Progenitor cell of endocrine pancreas (in vitro differentiated cells): ENCODE measurements at places on chromosomes 3 and 15.

- peaks cover 3% of the 10 kb centered on the region for H3K4me1 ChIP-seq
- no peaks in the 10 kb centered on the region for H3K27me3 ChIP-seq
- no peaks in the 10 kb centered on the region for H3K36me3 ChIP-seq
- DNase-seq, result no peak
- no peak overlapping the region for H3K27ac ChIP-seq
Observed at GRCh38 chr3:157469561-157470294, 33.1 kb downstream of the PTX3 start.

DNA sequence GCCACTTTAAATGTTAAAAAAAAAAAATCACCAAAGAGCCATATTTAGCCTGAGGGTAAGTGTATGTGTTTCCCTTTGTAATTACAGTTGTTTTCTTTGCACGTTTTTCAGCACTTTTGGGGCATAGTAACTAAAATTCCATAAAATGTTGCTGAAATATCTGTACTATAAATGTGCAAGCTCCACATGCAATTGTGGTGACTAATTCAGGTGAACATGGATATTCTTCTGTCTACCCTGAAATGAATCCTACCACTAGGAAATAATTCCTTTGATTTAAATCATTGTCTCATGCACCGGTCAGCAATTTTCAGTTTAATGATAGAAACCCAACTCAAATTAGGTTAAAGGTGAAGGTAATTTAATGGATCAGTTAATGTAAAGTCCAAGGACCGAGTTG is 13.1 kb upstream of the TFG start:
- no peak for DNase-seq
- H3K4me1 ChIP-seq, result peaks cover 17% of the 10 kb centered on the region
- H3K27ac ChIP-seq, result no peak overlapping the region
- H3K4me3 ChIP-seq, result no peak overlapping the region

DNA sequence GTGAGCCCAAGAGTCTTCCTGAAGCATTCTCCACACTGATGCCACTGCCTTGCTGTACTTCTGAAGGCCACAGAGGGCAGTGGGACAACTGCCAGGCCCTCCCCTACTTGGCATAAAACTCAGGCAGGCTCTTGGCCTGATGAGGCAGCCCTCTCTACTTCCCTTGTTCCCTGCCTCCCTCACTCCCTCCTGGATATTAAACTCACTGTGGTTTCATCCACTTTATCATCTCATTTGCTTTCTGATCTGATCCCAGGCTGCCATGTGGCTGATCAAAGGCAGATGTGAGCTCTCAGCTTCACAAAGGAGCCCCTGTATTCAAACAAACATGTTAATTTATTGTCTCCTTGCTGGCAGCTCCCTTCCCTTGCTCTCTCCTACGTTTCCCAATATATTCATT is 533.5 kb downstream of the IGSF11 start:
- H3K4me3 ChIP-seq, result no peak overlapping the region
- no peak overlapping the region for H3K27ac ChIP-seq
- no peaks in the 10 kb centered on the region for H3K4me1 ChIP-seq
- DNase-seq, result no peak
- H3K27me3 ChIP-seq, result no peaks in the 10 kb centered on the region

- DNase-seq, result no peak
- H3K36me3 ChIP-seq, result no peaks in the 10 kb centered on the region
- peaks cover 18% of the 10 kb centered on the region for H3K4me1 ChIP-seq
- H3K27me3 ChIP-seq, result peaks cover 10% of the 10 kb centered on the region
- no peak overlapping the region for H3K27ac ChIP-seq
Observed at GRCh38 chr3:13299531-13300155, 120.5 kb downstream of the NUP210 start.

GRCh38 chr3:25265284-25265683 is 162.8 kb upstream of the RARB start:
- peaks cover 5% of the 10 kb centered on the region for H3K27me3 ChIP-seq
- H3K4me3 ChIP-seq, result no peak overlapping the region
- peaks cover 7% of the 10 kb centered on the region for H3K4me1 ChIP-seq
- DNase-seq, result no peak
- H3K36me3 ChIP-seq, result peaks cover 2% of the 10 kb centered on the region
- no peak overlapping the region for H3K27ac ChIP-seq

- H3K4me3 ChIP-seq, result no peak overlapping the region
- H3K36me3 ChIP-seq, result no peaks in the 10 kb centered on the region
- H3K27ac ChIP-seq, result no peak overlapping the region
- no peak for DNase-seq
- no peaks in the 10 kb centered on the region for H3K4me1 ChIP-seq
- peaks cover 10% of the 10 kb centered on the region for H3K27me3 ChIP-seq
Observed at GRCh38 chr15:73909651-73910050, 16.6 kb upstream of the LOXL1 start.

- no peaks in the 10 kb centered on the region for H3K36me3 ChIP-seq
- H3K27ac ChIP-seq, result peak within 1 kb of the TSS; percentile 95
- DNase-seq, result peak; percentile 99
- H3K27me3 ChIP-seq, result no peaks in the 10 kb centered on the region
- H3K4me1 ChIP-seq, result peaks cover 74% of the 10 kb centered on the region
Observed at GRCh38 chr15:64460206-64460723, at the start of gene ZNF609. Gene ZNF609 (plus strand): TSS chr15:64460578. CDS start chr15:64499420, 38,842 bp downstream.

DNA sequence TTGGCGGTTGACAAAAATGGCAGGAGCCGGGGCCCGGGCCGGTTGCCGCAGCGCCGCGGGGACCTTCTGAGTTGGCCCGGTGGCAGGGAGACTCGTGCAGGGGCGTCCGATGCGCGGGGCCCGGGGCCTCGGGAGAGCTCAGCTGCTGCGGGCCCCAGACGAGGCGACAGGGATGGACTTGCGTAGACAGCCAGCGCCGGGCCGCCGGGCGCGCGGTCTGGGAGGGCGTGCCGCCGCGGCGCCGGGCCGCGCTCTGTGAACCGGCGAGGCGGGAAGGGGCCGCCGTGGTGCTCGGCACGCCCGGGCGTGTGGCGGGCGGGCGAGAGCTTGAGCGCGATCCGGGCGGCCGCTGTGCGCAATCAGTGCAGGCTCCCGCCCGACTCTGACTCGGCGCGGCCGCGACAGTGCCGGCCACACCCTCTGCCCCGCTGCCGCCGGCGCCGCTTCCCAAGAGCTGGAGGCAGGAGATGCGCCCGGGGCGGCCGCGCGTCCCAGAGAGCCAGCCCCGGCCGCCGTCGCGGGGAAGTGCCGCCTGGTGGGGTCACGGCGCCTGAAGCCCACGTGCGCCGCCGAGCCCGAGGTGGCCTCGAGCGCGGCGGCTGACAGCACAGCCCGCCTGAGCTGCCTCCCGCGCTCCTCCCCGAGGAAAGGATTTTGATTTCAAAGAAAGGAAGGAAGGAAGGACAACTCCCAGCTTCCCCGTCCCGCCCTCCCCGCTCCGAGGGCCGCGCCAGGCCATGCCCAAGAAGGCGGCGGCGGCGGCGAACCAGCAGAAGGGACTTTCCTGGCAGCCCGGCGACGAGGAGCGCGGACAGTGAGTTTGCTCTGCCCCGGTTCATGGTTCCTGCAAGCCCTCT is 657 bp downstream of the TLNRD1 start:
- no peak overlapping the region for H3K27ac ChIP-seq
- H3K36me3 ChIP-seq, result peaks cover 8% of the 10 kb centered on the region
- peak; percentile 42 for DNase-seq
- H3K27me3 ChIP-seq, result no peaks in the 10 kb centered on the region
- H3K4me3 ChIP-seq, result peak overlapping the region; percentile 93

DNA sequence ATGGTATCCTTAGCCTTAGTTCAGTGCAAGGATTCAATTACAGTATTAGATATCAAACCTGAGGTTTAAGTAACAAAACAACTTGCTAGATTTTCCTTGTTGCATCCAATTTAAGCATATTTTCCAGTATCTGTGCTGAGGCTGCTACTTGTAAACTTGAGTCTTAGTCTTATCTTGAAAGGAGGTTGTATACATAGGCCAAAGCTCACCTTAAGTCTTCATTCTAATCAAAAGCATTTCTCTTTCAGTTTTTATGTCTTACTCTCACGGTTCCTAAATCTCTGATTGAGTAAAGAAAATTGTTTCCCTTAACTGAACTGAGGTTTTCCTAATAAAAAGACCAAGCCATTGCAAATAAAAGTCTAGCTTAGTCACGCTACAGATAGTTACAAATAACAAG is 52.6 kb downstream of the U2SURP start:
- H3K4me1 ChIP-seq, result no peaks in the 10 kb centered on the region
- H3K27me3 ChIP-seq, result no peaks in the 10 kb centered on the region
- no peak overlapping the region for H3K4me3 ChIP-seq
- no peak for DNase-seq
- peaks cover 27% of the 10 kb centered on the region for H3K36me3 ChIP-seq
